ENCODE measurements at places on chromosomes 2 and 18.

GRCh38 chr18:24049142-24049541 lies 34.6 kb downstream of the TTC39C start:
- DNase-seq = no peak

DNA sequence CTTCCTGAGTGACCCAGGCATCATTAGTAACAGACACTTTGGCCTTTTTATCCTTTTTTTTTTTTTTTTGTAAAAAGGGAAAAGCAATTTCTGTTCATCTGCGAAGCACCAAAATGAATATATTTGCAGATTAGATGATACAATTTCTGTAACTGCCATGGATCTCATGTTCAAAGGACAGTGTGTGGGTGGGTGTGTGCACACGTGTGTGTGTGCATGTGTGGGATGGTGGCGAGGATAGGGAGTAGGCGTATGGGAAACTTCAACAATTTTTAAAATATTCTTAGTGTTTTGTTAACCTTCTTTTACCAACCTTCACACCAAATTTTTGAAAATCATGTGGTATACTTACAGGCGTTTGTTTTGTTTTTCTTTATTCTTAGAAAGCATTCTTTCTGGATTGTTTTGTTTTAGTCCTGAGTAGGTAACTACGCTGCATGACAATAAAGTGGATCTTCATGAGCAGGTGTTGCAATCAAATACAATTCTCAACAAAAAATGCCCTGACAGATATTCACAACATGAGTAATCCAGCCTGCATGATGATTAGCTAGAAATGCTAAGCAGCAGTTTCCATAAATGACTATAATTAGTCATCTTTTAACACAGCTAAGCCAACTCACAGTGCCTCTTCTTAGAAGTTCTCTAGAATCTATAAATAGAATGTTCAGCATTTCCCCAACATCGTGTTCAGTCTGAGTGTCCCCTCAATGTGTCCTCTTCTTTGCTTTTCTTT lies 53.5 kb upstream of the RMDN2 start:
- DNase-seq = no peak

DNA sequence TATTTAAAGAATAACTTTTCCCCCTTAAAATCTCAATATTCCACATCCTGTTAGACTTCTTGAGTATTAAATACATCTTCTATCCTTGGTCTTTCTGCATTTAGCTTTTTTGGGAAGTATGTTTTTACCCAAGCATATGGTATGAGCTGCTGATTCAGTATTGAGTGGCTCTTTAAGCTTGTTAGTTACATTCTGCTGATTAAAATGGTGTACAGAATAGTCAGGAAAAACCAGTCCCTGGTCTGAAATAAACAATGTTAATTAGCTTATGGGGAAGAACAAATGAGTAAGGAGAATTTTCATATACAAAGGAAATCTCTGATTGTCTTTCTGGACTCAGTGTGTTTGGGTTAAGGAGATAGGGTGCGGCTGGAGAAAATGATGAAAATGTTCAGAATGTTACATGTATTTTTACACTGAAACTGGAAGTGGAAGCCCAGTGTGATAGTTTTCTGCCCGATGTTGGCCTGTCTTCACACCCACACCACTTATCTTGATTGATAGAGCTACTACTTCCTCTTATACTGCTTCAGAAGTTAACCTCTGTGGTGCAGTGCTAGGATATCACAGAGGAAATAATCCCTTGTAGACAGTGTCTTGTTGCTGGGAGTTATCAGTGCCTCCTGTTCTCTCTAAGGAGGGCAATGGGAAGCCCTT lies 84.0 kb downstream of the MSH2 start:
- no peak for DNase-seq

GRCh38 chr2:105038383-105039061 lies 653 bp downstream of the MRPS9 start:
- no peak for DNase-seq

- no peak for DNase-seq
These were observed 18.9 kb downstream of the SDC1 start for GRCh38 chr2:20205915-20206524.

DNA sequence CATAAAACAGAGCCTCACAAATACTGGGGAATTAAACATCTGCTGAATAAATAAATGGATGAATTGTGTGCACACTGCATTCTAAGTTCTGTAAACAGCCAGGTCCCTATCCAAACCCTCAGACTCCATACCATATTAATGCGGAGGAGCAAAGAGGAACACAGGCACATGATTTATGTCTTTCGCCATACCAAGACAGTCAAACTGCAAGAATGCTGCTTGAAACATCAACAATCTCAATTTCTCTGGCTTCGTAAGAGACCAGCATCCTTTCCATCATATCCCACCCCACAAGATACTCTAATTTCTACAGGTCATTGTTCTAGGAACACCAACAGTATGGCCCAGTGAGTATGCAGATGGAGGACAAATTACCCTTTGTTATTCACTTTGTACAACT lies 15.0 kb downstream of the KANSL3 start:
- no peak for DNase-seq

- DNase-seq = no peak
These were observed 45.0 kb upstream of the CREB1 start for GRCh38 chr2:207484444-207485391.

GRCh38 chr2:105597806-105598803 lies 146.6 kb upstream of the NCK2 start:
- no peak for DNase-seq

GRCh38 chr18:37383036-37383785 lies 182.4 kb downstream of the CELF4 start:
- no peak for DNase-seq
